HFFc6 (cell line): ENCODE measurements at places on chromosomes 7 and 10.

DNA sequence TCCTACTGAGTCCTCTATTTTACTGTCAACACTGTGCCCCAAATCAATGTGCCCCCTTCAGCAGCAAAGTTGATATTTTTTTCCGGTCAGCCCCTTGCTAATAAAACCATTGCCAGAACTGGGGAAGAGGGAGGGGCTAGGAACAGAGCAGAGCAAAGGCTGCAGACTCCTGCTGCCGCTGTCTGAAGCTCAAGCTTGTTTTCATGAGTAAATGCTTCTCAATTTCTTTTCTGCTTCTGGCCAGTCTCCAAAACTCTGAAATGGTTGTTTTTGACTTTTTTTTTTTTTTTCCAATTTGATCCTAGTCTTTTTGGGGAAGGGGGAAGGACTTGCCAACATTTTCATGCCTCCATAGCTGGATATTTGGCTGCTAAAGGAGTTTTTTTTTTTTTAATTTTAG lies 26.7 kb upstream of the PROSER2 start:
- DNase-seq, result no peak

GRCh38 chr10:97886286-97886685 lies 36.6 kb downstream of the GOLGA7B start:
- DNase-seq, result no peak

DNA sequence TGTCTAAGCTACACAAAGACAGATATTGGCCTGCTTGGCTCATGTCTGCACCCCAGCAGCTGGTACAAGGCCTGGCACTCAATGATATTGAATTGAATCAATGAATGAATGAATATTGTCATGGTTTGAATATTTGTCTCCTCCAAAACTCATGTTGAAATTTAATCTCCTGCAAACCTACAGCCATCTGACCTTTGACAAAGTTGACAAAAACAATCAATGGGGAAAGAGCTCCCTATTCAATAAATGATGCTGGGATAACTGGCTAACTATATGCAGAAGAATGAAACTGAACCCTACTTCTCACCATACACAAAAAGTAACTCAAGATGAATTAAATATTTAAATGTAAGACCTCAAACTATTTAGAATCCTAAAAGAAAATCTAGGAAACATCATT lies 144.7 kb downstream of the CYP26A1 start:
- no peak for DNase-seq

GRCh38 chr7:3683546-3684539 lies 382.8 kb downstream of the SDK1 start:
- no peak for DNase-seq

DNA sequence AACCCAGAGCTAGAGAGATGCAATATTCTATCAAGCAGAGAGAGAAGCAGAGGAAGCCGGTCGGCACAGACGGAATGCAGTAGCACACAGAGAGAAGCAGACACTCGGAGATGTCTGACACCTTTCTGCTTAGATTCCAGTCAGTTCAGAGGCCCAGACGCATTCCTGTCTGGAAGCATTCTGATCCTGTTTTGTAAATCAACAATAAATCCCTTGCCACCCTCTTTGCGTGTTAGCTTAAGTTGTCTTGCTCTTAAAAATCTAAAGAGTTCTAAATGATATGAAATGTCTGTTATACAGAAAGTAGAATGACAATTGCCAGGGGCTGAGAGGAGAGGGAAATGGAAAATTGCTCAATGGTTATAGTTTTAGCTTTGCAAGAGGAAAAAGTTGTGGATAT lies 27.4 kb upstream of the ATRNL1 start:
- no peak for DNase-seq

DNA sequence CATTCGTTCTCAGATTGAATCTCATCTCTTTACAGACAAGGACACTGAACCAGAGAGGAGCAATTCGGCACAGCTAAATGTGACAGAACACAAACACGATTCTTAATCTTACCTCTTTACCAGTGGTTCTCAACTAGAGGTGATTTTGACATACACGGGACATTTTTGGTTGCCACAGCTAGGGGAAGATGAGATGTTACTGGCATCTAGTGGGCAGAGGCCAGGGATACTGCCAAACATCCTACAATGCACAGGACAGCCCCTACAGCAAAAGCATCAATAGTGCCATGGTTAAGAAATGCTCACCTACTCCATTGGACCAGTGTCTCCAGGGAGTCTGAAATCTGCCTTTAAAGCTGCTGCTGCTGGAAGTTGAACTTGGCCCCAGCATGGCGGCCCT lies 27.3 kb downstream of the PDE1C start:
- no peak for DNase-seq

DNA sequence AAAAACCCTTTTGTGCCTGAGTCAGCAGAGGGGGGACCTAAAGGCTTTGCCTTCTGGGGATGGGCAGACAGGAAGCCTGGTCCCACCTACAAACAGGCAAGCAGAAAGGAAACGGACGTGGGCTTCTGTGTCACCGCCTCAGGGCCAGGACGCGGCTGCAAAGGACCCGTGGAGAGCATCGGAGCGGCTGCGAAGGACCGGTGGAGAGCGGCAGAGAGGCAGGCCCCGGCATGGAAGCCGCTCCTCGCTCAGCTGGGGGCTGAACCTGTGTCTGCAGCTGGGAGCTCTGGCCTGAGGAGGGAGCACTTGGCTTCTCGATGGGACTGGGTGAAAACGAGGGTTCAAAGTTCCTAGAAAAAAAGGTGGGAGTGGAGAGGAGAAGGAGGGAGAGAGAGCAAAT lies 125.4 kb upstream of the PPP2R2D start:
- no peak for DNase-seq

DNA sequence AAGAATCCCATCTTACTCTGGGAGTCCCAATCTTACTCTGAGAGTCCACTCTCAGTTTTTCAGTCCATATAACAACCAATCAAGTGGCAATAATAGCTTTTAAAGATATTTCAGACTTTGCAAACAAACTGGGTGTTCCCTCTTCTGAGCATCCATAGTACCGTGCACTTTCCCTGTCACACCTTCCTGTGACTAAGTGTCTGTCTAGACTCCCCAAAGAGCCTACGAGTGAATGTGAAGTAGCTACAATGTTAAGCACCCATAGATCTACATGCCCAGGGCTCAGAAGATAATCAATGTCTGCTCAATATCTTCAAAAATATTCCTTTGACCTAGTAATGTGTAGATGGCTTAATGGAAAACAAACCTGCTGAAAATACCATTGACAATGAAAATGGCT lies 95.6 kb upstream of the ASAH2 start:
- DNase-seq, result no peak

- no peak for DNase-seq
Measured at GRCh38 chr7:30429156-30429530, 49.4 kb downstream of the NOD1 start.

DNA sequence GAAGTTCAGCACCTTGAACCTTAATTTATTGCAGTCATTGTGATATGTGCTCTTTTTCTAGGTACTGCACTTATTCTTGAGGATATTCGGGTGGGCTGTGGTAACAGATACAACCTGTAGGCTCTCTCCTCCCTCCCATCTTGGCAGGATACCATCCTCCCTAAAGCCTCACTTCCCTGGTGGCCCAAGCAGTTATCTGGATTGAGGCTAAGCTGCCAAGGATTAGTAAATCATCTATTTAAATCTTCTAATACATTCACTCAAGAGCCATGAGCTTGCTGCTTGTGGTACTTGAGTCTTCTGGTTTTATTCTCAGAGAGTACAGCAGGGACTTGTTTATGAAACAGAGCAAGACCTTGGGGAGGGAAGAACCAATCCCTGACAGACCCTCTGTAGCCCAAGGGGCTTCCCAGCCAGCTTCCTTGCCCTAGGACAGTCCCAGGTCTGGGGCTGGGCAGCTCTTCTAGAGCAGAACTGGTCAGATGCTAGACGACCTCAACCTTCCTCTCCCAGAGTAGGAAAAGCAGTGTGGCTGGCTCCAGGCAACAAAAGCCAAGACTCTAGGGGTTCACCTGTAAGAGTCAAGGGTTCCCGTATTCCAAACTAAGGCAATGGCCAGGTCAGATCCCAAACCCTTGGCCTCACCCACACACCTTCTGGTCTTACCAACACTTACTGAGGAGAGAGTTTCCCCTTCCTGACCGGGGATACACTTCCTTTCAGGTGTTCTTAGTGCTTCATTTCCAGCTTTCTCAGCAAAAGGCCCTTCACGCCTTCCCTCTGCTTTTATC lies 21.3 kb downstream of the WNT8B start:
- no peak for DNase-seq

GRCh38 chr7:43943417-43944187 lies 17.4 kb downstream of the UBE2D4 start:
- DNase-seq, result no peak

DNA sequence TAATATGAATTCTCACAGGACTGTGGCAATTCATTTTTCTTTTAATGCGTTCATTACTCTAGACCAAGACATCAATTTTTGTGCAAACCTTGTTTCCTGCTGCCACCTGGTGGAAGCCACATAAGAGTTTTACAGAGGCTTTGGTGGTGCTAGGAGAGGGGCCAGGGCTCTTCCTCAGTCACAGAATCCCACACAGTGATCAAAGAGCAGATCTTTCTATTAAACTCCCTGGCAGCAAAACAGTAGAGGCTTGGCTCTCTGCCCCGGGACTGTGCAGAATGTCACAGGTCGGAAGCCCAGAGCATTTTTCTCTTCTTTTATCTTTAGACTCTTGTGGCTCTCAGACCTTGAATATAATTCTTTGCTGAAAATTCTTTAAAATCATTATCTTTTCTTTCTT lies 506.4 kb upstream of the C7orf33 start:
- DNase-seq, result peak; percentile 3

DNA sequence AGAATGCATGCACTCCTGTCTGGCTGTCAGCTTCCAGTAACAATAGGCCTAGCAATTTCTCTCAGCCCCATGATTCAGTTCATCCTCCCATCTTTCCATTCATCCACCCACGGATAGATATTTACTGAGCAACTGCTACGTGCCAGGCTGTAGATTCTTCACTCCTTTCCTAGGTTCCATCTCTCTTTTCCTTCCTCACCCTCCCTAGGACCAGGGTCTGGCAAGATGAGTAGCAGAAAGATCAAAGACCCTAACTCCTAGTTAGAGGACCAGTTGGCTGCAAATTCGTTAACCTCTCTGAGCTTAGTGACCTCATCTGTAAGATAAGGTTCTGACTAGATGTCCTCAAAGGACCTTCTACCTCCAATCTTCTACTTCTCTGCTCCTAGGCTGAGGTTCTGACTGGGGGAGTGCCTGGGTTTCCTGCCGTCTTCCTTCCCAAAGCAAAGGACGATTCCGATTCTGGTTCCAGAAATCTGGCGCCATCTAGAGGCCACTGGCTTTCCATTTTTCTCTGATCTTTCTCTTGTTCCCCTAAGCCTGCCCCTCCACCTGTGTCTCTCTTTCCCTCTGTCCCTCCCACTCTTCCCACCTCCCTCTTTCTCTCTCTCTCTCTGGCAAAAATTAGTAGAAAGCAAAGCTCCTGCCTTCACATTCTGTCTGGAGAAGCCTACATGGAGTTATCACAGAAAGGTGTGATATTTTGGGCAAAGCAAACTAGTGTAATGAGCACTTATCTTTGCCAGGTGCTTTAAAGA lies 26.2 kb downstream of the TBATA start:
- peak; percentile 60 for DNase-seq

- no peak for DNase-seq
Measured at GRCh38 chr10:58913717-58914116, 262.7 kb upstream of the PHYHIPL start.

- no peak for DNase-seq
Measured at GRCh38 chr10:71217266-71218045, 5.1 kb downstream of the UNC5B start.

- DNase-seq, result no peak
Measured at GRCh38 chr7:126608339-126608776, 644.4 kb downstream of the GRM8 start.

- peak; percentile 40 for DNase-seq
Measured at GRCh38 chr10:57338823-57339558, 928.7 kb downstream of the IPMK start.

DNA sequence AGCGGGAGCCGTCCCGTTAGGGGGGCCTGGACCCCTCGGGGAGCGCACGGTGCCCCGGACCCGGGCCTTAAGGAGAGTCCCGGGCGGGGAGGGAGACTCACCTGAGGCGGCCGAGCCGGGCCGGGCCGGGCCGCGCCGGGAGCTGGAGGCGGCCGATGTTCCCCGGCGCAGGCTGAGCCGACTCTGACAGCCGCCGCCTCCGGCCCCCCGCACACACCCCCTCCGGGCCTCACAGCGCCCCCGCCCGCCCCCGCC lies at the start of gene ACHE:
TSS of gene ACHE (minus strand) at position 188 of the 255 bp plus-strand sequence. CDS start 1,656 bp downstream, outside the sequence.
- no peak for DNase-seq

DNA sequence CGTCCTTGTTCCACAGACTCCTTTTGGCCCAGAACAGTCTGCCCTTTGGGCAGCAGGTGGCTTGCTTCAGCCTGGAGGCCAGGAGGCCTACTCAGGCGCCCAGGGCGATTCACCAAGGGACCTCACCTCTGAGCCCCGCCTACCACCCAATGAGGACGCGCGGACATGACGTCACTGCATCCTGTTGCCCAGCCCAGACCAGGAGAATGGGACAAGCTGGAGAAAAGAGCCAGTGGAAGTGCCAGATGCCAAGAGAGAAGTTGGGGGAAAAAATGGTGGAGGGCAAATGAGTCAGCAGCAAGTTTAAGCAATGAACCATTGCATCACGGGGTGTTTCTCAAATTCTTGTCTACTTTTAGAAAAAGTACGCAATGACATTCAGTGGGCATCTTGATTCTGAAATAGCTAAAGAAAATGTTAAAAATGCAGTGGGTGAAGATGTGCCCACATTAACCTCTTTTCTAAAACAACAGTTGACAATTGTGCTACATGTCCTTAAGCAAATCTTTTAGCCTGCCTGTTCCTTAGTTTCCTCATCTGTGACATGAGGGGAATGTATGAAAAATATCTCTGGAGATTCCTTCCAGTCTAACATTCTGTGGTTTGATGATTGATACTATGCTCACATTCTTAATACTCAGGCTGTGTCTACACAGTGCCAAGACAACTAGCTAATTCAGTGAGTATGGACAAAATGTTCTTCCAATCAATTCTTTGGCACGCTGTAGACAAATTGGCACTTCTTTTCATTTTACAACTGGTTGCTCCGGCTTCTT lies 23.9 kb upstream of the LEP start:
- peak; percentile 91 for DNase-seq

GRCh38 chr10:86411281-86411841 lies 44.8 kb upstream of the GRID1 start:
- peak; percentile 81 for DNase-seq

DNA sequence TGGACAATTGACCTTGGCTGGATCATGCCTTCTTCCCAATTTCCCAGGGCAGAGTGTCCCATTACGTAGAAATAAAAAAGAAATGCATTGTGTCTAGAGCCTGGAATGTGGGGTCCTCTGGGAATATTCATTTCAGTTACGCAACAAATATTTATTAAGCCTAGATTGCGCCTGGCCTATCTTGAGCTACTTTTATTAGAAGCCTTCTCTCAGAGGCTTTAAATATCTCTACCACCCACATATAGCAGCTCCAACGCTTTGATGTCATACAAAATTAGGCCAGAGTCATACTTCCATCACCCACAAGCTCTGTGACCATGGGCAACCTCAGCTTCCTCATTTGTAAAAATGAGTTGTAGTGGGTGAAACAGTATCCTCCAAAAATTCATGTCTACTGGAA lies 24.9 kb upstream of the CARD11 start:
- no peak for DNase-seq

- no peak for DNase-seq
Measured at GRCh38 chr10:78851647-78852046, 217.1 kb upstream of the ZMIZ1 start.

GRCh38 chr7:105014693-105015389 lies 836 bp downstream of the KMT2E start:
- DNase-seq, result no peak
